ENCODE measurements at places on chromosomes 2 and 18.
A peak's percentile ranks its signal among the peaks of the same experiment; 100 is the strongest.

- no peak for DNase-seq
These were observed 7.7 kb upstream of the PXDN start for GRCh38 chr2:1751767-1752725.

- no peak for DNase-seq
These were observed 9.1 kb downstream of the DRC1 start for GRCh38 chr2:26410764-26411243.

DNA sequence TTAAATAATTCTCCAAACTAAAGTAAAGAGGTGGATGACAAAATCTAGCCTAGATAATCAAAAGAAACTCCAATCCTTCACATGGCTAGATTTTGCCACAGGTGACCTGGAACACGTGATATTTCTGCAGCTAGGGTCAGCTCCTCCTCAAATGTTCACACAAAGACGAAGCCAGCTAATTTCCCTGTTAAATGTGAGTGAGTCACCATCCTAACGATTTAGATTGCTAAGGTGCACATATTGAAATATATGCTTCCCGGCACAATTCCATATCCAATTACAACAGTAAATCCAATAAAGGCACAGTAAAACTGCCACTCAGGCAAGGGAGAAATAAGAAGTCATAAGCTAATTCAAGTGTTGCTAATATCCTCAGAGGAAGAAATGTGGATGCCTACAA is 28.7 kb downstream of the IKZF2 start:
- no peak for DNase-seq

GRCh38 chr2:217066510-217067270 is 206.8 kb upstream of the TNP1 start:
- no peak for DNase-seq

DNA sequence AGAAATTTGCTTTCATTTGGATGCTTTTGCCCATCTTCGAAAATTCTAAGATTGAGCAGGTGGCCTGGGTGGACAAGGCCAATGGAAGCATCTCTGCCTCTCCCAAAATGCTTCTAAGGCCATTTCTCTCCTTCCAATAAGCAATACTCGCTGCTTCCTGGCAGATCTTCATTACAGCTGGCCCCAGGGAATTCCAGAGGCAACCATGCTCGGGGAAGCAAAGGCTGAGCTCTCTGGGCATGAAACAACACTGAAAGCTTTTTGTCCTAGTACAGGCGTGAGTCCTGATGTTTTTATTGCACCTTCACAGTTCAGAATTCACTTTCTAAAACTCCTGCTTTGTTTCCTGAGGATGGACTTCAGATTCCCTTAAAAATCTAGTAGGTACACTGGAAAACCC is 11.8 kb upstream of the NEDD4L start:
- DNase-seq: no peak

DNA sequence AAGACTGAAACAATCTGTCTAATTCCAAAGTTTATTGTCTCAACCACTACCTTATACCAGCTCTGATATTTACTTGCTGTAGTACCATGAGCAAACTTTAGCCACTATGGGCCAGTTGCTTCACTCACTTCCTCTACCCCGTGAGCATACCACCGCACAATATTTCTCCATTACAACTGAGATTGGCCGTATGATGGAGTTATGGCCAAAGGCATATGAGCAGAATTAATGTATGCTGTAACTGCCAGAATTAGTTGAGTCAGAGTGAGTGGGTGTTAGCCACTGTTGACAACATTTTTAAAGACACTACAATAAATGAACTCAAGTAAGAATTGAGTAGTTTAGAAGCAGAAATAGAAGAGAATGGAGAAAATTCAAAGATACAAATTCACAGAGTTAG is 69.7 kb downstream of the LRATD1 start:
- no peak for DNase-seq

DNA sequence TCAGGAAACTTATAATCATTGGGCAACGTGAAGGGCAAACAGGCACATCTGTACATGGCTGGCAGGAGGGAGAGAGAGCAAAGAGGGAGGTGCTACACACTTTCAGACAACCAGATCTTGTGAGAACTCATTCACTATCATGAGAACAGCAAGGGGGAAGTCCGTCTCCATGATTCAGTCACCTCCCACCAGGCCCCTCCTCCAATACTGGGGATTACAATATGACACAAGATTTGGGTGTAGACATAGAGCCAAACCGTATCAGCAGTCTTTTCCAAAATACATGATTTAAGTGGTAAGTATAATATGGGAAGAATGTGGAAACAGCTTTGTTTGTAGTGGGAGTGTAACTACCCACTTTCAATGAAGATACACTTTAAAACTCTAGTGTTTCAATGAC is 65.0 kb downstream of the EPB41L5 start:
- no peak for DNase-seq

- no peak for DNase-seq
These were observed 48.0 kb upstream of the MRPL33 start for GRCh38 chr2:27723372-27724144.

DNA sequence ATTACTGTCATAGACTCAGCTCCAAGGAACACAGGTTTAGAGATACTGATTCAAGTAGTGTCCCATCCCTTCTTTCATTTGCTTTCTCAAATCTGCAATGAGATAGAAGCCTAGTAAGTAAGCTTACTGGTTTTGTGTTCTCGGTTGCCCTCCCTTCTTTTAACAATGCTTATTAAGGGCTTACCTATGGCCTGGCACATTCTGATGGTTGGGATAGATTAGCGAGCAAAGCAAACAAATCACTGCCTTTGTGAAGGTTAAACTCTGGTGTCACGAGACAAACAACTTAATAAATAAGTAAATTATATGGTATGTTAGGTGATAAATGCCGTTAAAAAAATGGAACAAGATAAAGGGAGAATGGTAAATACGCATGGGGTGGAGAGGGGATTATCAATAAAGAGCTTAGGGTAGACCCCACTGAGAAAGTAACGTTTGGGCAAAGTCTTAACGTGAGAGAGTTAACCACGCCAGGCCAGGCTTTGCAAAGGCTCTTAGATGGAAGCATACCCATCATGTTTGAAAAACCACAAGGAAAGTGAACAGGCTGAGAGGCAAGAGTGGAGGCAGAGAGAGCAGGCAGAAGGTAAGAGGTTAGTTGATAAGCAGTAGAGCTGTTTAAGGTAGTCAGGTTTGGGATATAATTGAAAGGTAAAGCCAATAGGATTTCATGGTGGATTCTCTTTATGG is 31.0 kb downstream of the EIF2AK3 start:
- DNase-seq: no peak

- no peak for DNase-seq
These were observed 592 bp downstream of the ME2 start for GRCh38 chr18:50879302-50880118.

DNA sequence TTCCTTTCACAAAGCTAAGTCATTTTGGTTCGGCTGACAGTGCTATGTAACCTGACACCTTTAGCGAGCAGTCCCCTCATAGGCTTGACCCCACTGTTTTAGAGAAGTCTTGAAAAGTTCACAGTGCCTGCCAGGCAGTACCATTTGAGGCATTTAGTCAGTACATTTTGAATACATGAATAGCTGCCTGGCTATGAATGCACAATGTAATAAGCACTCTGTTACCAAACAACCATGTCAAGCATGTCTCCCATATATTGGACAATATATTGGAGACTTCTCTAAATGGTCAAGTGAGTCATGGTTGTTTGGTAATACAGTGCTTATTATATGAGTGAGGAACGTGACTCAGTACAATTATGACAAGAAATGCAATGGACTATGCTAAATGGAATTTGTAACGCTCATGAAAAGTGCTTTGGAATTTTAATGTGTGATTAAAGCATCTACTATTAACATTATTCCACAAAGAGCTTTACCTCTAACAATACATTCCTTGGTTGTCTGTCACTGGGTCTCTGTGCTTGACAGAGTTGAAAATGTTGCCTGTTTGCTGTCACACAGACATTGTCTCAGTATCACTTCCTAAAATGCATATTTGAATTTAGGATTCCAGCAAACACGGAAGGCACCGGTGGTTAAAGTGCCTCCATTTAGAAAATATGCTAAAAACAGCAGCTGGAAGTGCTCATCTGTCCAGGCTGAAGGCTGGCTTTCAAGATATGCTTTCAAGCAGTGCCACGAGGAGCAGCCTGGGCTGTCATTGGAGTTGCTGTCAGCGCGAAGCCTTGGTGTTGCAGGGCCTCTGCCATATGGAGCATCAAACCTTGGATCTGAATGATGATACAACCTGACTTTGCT is 458.6 kb downstream of the FBXO15 start:
- no peak for DNase-seq

DNA sequence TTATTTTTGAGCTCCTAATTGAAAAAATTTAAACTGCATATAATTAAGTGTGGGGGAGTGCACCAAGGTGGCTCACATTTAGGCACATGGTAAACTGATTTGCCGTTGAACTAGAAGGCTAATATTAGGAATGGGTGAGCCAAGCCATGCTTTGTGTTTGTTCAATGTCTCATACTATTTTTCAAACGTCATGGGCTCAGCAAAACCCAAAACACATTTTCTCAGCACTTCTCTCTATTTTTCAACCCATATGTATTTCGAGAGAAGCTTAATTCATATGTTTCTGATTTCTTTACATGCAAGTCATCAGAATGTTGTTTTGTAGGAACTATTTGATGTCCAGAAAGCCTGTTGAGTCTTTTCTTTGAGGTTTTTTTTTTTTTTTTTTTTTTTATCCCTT is 291.2 kb downstream of the TCF4 start:
- no peak for DNase-seq

GRCh38 chr2:19171409-19171808 is 187.0 kb downstream of the OSR1 start:
- no peak for DNase-seq

- no peak for DNase-seq
These were observed 556.4 kb downstream of the ERBB4 start for GRCh38 chr2:211982162-211982561.

DNA sequence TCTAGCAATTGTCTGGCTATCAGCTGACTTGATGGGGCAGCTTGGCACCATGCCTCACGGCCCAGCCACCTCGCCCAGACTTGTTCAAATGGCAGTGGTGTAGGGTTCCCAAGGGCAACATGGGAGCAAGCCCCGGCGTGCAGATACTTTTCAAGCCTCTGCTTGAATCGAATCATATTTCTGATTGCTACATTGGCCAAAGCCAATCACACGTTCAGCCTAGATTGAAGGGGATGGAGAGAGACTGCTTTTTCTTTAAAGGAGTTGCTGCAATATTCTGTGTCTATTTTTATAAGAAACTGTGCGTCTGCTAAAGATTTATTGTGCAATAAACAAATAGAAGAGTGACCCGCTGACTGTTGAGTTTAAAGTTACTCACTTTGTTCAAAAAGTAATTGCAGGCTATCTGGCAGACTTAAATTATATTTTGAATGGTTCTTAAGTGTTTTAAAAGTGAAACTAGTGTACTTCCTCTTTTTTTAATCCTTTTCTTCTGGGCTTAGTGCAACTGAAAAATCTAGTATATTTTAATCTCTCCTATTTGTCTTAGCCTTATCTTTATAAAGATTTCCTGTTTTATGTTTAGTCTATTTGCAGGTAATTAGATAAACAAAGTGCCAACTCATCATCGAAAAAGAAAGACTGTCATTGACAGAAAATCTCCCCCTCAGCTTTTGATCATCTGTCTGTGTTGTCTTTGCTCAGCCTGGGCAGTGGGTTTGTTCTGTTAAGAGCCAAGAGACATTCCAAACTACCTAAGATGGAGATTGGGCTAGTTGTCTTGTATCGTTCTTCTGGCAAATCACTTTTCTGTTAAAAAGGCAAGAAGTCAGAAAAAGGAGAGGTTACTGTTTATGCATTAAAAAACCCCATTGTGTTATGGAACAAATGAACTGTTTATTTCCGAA is 156.1 kb downstream of the TPGS2 start:
- DNase-seq: no peak

DNA sequence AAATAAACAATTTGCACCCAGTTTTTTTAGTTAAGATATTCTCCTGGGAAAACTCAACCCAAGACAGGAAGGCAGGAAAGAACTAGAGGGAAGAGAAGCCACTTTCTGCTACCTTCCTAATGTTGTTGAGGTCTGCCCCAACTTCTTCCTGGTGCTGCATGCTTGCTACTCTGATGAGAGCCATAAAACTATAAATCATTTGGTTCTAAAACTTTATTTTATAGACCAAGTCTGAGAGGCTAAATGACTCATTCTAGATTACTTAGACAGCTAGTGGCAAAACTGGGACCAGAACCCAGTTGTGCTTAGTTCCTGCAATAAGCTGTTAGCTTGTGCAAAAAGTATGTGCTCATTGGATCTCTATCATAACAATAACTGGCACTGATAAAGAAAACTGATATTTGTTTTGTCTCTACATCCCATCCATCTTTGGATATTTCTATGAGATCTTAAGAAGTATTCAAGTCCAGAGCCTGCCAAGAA is 344.9 kb upstream of the SLC14A2 start:
- no peak for DNase-seq

DNA sequence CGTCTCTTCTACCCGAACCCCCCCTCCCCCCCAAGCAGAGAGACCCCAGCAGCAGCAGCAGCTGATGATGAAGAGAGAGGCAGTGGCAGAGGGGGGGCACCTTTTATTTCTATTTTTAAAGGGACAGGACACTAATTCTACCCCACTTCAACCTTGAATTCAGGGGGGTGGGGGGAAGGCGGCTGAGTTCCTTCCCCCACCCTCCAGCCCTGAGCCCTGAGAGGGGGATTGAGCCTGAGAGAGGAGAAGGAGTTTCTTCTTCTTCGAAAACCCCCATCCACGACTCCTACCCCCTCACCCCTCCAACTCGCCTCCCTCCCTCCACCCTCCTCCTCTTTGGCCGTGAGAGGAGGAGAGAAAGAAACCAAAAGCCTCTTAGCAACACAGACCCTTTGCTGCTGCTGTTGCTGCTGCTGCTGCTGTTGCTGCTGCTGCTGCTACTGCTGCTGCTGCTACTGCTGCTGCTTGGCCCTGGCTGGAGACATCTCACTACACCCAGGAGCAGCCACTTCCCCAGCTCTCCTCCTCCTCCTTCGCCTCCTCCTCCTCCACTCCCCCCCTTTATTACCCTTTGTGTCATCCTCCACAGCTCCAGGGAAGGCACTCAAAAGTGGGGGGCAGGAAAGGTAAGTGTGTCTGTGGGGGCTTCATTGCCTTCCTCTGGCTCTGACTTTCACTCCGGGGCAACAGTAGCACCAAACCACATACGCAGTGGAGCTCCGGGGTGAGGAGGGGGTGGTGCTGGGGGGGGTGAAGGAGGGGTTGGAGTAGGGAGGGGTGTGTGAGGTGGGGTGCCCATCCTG is at the start of gene MBD5:
MBD5 (plus strand) TSS at position 33 of the 803 bp plus-strand sequence.
- DNase-seq: peak; percentile 50

DNA sequence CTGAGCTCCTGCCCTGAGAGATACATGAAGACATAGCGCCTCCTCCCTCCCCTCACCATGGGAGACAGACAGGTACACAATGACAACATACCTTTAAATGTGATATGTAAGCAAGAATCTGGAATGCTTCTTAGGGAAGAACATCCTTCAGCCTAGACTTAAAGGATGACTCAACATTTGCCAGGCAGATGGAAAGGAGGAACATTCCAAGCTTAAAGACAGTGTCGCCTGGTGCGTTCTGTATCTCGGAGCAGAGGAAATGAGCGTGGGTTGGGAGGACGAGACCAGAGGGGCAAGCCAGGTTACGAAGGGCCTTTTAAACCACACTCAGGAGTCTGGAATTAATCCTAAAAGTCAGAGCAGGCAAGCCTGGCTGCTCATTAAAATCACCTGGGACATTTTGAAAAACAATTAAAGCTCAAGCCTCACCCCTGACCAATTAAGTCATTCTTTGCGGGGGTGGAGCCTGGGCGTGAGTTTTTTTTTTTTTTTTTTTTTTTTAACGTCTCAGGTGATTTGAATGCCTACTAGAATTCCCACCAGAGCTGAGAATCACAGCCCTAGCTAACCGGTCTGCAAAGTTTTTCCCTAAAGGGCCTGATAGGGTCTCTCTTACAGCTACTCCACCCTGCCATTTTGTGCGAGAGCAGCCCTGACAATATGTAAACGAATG is 131.2 kb upstream of the SEC11C start:
- DNase-seq: no peak
